Hematopoietic multipotent progenitor cell (in vitro differentiated cells): ENCODE measurements at places on chromosomes 16 and 17.

DNA sequence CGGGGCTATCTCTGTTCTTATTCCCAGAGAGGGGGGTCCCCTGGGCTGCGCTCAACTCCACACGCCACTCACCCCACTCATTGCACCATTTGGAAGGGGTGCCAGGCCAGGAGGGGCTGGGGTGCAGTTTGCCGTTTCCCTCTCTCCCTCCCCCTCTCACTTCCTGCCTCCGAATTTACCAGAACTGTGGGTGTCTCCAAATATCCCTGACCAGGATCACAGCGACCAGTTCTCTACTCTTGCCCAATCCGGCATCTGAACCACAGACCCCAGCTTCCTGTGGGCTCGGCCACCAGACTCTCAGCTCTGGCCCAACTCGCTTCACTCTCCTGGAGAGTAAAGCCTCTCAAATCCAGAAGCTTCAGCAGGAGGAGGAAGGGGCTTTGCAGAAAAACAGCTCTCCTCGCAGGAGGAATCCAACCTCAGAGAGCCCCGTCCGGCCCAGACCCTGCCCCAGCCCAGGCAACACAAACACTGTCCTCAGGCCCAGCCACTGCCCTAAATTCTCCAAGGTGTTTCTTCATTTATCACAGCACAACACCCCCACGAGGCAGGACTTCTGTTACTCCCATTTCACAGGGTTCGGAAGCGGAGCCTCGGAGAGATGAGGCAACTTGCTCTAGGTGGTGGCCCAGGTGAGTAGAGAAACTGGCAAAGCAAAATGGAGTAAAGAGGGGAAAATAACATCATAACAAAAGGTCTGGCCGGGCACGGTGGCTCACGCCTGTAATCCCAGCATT lies 423 bp upstream of the ASGR2 start:
- DNase-seq = no peak

DNA sequence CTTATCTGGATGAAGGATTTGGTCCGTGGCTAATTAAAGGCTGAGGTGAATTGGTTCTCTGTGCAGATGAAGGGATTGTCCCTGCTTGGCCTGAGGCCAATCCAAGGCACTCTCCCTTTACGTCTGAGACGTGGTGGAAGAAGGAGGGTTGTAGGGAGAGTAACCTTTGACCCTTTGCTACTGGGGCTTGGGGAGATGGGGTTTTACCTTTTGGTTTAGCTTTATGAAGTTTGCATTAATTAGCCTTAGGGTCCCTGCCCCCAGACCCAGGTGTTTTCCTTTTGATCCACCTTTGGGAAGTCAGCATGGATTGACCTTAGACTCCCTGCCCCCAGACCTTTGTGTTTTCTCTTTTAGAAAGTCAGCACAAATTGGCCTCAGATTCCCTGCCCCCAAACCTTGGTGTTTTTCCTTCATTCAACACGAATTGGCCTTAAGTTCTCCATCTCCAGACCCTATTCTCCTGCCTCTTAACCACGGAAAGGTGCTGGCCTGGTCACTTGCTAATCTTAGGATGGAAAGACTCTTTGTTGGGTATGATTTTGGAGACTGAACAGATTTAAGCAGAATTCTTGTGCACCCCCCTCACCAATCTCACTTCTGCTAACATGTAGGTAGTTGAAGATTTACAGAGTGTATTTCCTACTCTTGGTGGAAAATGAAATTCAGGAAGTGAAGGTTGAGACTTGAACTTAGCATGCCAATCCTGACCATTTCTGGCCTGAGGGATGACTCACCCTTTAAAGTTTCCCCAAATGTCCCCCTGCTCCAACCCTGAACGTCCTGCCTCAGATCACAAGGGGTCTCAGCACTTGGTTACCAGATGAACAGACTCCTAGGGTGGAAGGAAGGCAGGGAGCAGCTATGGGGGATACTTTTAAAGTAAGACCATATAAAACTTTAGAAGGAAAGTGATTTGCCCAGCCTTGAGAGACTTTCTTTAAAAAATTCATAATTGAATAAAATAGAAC lies 23.1 kb upstream of the MMD start:
- DNase-seq = peak; percentile 39

- no peak for DNase-seq
Observed at GRCh38 chr17:67615011-67615561, 102.7 kb upstream of the NOL11 start.

- DNase-seq = no peak
Observed at GRCh38 chr17:29379084-29379991, 10.8 kb upstream of the TAOK1 start.

DNA sequence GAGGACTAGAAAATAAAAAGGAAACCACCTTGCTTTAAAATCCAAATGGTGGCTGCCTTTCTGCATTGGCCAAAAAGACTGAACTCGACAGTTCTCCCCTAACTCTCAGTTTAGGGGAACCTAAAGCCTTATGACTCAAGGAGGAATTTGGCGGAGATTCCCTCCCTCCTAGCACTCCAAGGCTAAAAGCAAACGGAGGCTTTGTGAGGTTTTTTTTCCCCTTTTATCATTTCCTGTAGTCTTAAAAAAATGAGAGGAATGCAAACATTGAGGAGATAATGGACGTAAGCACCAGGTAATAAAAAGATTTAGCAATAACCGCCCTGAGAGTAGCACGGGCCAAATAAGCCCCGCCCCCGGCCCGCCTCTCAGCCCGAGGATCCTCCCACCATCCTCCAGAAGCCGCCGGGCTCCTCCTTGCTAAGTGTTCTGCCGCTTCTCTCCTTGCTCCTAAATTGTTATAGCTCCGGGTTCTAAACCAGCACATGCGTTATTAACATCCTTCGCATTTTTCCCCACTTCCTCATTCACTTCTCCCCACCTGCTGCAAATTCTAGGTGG lies 5.8 kb upstream of the KIFC3 start:
- peak; percentile 65 for DNase-seq

DNA sequence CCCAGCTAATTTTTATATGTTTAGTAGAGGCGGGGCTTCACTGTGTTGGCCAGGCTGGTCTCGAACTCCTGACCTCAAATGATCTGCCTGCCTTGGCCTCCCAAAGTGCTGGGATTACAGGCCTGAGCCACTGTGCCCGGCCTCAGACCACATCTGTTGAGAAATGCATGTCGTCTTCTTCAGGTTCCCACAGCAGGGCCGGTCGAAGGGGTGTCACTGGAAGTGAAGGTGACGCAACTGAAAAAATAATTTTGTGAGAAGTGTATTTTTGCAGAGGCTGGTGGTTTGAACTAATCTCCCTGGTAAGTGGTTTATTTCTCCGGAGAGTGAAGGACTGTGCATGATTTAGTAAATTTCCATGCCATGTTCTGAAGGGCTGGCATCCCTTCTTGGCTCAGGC lies 33.4 kb upstream of the IL34 start:
- DNase-seq = no peak

DNA sequence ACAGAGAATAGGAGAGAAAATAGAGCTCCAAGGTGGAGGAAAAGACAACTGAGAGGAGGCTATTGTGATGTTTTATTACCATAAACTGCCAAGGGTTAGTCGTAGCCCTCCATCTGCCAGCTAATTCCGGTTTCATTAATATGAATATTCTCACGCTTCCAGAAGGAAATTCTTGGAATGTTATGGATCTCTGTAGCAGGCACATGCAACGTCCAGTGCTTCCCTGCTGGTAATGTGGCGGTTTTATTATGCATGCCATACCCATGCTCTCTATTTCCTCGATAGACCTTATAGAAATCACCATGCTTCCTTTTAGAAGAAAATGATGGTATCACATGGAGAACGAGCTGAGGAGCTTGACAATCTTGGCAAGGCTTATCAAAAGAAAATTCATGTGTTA lies 463.6 kb downstream of the MAF start:
- no peak for DNase-seq

GRCh38 chr17:55962951-55963401 lies 190.3 kb upstream of the ANKFN1 start:
- DNase-seq = peak; percentile 51
